ENCODE measurements at places on chromosomes 5 and 9. TPM values are rescaled to one million over a fixed set of nuclear protein-coding genes. Genes with fewer than 3 reads are reported as not detected.

GRCh38 chr5:172063463-172064235 lies 57.2 kb upstream of the FBXW11 start:
- peaks cover 46% of the 10 kb centered on the region for H3K36me3 ChIP-seq
- H3K27ac ChIP-seq, result no peak overlapping the region
- H3K4me1 ChIP-seq, result peaks cover 50% of the 10 kb centered on the region

DNA sequence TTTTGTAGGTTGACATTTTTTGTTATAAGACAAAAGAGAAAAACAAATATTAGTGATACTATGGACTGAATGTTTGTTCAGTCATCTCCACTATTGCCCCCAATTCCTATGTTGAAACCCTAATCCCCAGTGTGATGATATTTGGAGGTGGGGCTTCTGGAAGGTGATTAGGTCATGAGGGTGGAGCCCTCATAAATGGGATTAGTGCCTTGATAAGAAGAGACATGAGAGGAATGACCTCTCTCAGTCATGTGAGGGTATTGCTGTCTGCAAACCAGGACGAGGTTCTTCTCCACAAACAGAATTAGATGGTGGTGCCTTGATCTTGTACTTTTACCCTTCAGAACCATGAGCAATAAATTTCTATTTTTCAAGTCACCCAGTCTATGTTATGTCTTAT lies 34.5 kb upstream of the KLF9 start:
- DNase-seq, result no peak
- no peak overlapping the region for H3K4me3 ChIP-seq
- no peaks in the 10 kb centered on the region for H3K4me1 ChIP-seq

DNA sequence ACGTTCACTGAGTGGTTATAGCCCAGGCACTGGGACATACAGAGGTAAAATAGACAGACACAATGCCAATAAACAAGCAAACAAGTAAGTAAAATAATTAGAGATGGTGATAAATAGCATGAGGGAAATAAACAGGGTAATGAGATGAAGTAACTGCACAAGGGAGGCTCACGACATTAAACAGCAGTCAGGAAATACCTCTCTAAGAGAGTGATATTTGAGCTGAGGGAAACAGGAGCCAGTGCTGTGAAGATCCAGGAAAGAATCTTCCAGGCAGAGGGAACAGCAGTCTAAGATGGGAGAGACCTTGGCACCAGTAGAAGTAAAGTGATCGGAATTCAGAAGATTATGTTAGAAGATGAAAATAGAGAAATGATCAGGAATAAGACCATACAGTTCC lies 279.4 kb downstream of the HINT1 start:
- no peak overlapping the region for H3K4me3 ChIP-seq
- H3K27ac ChIP-seq, result no peak overlapping the region
- no peaks in the 10 kb centered on the region for H3K4me1 ChIP-seq
- H3K36me3 ChIP-seq, result no peaks in the 10 kb centered on the region
- no peaks in the 10 kb centered on the region for H3K27me3 ChIP-seq

- no peak overlapping the region for H3K27ac ChIP-seq
- H3K36me3 ChIP-seq, result no peaks in the 10 kb centered on the region
- no peak for DNase-seq
- H3K4me3 ChIP-seq, result no peak overlapping the region
Observed at GRCh38 chr5:159619826-159620225, 289.5 kb upstream of the IL12B start.

DNA sequence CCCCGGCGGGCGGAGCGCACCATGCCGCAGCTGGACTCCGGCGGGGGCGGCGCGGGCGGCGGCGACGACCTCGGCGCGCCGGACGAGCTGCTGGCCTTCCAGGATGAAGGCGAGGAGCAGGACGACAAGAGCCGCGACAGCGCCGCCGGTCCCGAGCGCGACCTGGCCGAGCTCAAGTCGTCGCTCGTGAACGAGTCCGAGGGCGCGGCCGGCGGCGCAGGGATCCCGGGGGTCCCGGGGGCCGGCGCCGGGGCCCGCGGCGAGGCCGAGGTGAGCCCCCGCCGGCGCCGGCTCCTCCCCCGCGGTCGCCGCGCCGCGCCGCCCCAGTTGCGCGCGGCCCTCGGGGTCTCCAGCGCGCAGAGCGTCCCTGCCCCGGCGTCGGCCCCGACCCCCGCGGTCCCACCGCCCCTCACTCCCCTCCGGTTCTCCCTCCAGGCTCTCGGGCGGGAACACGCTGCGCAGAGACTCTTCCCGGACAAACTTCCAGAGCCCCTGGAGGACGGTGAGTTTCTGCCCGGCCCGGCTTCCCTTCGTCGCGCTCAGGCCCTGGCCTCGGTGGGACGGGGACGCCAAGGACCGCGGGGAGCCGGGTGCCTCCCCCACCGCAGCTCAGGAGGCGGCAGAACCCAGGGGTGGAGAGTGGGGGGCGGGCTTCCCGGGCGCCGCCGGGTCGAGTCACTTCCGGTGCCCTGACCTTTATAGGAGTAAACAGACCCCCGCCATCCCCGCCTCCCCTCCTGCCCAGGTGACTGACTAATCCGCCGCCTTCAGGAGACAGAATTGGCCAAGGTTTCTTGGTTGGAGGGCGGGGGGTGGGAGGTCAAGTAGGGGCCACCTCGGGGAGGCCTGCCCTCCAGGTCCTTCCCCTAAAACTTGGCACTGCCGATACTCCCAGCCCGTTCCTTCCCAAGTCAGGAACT lies 665 bp downstream of the TCF7 start:
- H3K4me3 ChIP-seq, result peak overlapping the region; percentile 85
- no peaks in the 10 kb centered on the region for H3K27me3 ChIP-seq
- peaks cover 39% of the 10 kb centered on the region for H3K36me3 ChIP-seq
- peak; percentile 69 for DNase-seq

- H3K4me3 ChIP-seq, result no peak overlapping the region
- no peaks in the 10 kb centered on the region for H3K36me3 ChIP-seq
- DNase-seq, result no peak
- H3K4me1 ChIP-seq, result peaks cover 94% of the 10 kb centered on the region
Observed at GRCh38 chr5:50700706-50701105, 34.3 kb downstream of the PARP8 start.

DNA sequence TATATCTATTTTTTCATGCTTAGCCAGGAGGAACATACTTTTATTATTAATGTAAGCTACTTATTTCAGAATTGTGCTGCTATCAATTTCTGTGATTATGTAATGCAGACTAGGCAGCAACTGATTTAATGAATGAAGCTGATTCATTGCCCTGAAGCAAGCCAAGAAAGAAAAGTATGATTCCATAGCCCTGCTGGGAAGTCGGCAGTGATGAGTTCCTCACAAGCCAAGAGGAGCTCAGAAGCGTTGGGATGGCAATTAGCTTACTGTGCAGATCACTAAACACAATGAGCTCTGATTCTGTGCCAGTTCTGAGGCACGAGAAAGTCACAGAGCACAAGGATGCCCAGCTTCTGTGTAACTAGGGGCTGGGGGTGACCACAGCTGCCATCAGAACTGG lies 254.3 kb upstream of the KLF9 start:
- H3K4me3 ChIP-seq, result no peak overlapping the region
- no peak overlapping the region for H3K27ac ChIP-seq
- no peak for DNase-seq

- no peak overlapping the region for H3K27ac ChIP-seq
- no peaks in the 10 kb centered on the region for H3K36me3 ChIP-seq
- H3K4me1 ChIP-seq, result no peaks in the 10 kb centered on the region
- H3K4me3 ChIP-seq, result no peak overlapping the region
- no peak for DNase-seq
- H3K27me3 ChIP-seq, result no peaks in the 10 kb centered on the region
Observed at GRCh38 chr9:88660611-88661010, 125.6 kb downstream of the NXNL2 start.

- H3K4me3 ChIP-seq, result no peak overlapping the region
- H3K36me3 ChIP-seq, result no peaks in the 10 kb centered on the region
- H3K4me1 ChIP-seq, result no peaks in the 10 kb centered on the region
- H3K27ac ChIP-seq, result no peak overlapping the region
Observed at GRCh38 chr5:36300927-36301540, 668 bp downstream of the RANBP3L start.

DNA sequence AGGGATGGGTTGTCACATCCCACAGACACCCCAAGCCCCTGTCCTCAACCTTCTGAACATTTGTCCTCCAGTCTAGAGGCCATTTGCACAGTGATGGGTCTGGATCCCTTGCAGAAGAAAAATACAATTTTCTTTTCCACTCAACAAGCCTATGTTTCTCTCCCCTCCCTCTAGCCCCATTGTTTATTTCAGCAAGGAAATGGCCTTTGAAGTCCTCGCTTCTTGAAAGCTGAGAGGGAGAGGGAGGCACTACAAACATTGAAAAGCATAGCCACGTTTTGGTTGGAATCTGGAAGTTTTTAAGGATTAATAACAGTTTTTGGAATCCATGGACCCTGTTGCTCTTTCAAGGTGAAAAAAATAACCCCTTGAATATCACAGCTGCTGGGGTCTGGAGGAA lies 24.0 kb upstream of the ARSI start:
- H3K4me3 ChIP-seq, result no peak overlapping the region
- H3K27me3 ChIP-seq, result no peaks in the 10 kb centered on the region
- H3K36me3 ChIP-seq, result no peaks in the 10 kb centered on the region
- DNase-seq, result no peak
- H3K27ac ChIP-seq, result no peak overlapping the region

GRCh38 chr9:96006961-96007360 lies 131.5 kb downstream of the ERCC6L2 start:
- H3K4me1 ChIP-seq, result peaks cover 35% of the 10 kb centered on the region
- H3K4me3 ChIP-seq, result no peak overlapping the region

Gene IFNK
- not detected for total RNA-seq

Gene NTNG2
- 8.8 TPM for total RNA-seq

Gene PCDHGA1
- 0.58 TPM for total RNA-seq
